NCI-H2171 (cell line): ENCODE measurements at places on chromosomes 2 and 18.
A peak's percentile ranks its signal among the peaks of the same experiment; 100 is the strongest.

DNA sequence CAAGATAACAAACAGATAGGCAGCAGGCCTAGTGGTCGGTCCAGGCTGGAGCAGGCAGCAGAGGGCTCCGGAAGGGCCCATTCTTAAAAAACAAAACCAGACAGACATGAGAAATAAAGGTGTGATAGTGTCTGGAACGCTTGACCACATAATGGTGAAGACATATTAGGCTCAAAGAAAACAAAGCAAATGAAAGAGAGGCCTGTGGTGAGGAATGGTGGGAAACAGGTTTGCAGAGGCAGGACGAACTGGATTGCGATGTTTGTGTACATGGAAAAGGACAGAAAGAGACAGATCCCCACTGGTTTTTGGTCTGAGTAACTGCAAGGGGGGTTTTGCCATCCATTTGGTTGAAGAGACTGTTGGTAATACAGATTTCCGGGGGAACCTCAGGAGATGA lies 19.9 kb downstream of the QPCT start:
- no peak for DNase-seq

- DNase-seq, result no peak
Observed at GRCh38 chr18:75489493-75490190, 62.1 kb upstream of the SMIM21 start.

GRCh38 chr2:73284296-73285158 lies at the start of gene FBXO41:
Gene FBXO41, minus strand, starts transcription at chr2:73284478. Its CDS starts 14,848 bp downstream, at chr2:73269630.
- peak; percentile 72 for DNase-seq

GRCh38 chr2:151111599-151112278 lies 149.9 kb downstream of the RBM43 start:
- DNase-seq, result no peak
